Activated T-cell treated with anti-CD3 and anti-CD28 coated beads, Interleukin-2, amount 50 U/mL, for 72 hours (primary cell): ENCODE measurements at places on chromosomes 3 and 15. TPM values are rescaled to one million over a fixed set of nuclear protein-coding genes. Genes with fewer than 3 reads are reported as not detected.

GRCh38 chr3:28973609-28974008, 307.3 kb upstream of the RBMS3 start:
- DNase-seq, result no peak
- H3K4me1 ChIP-seq, result peaks cover 10% of the 10 kb centered on the region
- H3K4me3 ChIP-seq, result no peak overlapping the region

DNA sequence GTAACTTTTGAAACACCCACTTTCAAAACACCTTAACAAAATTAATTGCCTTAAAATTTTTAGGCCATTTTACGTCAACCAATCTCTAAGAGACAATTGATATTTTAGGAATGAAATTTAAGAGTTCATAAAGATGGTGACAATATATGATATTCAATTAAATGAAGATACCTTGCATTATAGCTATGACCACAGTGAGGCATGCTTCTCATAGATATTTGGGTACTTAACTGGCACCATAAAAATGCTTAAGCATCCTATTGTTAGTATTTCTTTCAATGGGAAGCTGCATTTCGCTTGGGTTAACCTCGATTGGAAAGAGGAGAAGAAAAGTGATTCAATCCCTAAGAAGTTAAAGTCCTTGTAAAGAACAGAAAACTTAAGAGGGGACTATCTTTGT, 209.0 kb downstream of the GAP43 start:
- H3K36me3 ChIP-seq, result no peaks in the 10 kb centered on the region
- no peaks in the 10 kb centered on the region for H3K4me1 ChIP-seq
- DNase-seq, result no peak
- peaks cover 23% of the 10 kb centered on the region for H3K27me3 ChIP-seq
- no peak overlapping the region for H3K4me3 ChIP-seq

GRCh38 chr3:73031573-73032103, 29.8 kb upstream of the EBLN2 start:
- H3K36me3 ChIP-seq, result peaks cover 27% of the 10 kb centered on the region
- no peak for DNase-seq
- no peak overlapping the region for H3K27ac ChIP-seq
- H3K27me3 ChIP-seq, result no peaks in the 10 kb centered on the region

DNA sequence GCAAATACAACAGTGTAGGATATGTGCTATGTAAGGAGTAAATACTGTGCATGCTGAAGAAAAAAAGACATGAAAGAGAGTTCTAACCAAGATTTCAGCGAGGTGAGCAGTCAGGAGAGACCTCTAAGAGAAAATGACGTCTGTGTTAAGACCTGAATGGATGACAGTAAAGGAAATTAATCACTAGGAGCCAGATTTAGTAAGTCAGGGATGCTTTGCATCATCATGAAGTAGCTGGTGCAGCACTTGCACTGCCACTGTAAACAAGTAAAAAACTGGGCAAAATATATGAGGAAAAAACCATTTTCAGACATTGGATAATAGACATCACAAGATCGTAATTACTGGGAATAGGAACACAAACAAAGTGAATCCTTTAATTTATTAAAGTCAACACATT, 32.6 kb downstream of the RTP4 start:
- no peaks in the 10 kb centered on the region for H3K4me1 ChIP-seq
- no peak overlapping the region for H3K4me3 ChIP-seq

DNA sequence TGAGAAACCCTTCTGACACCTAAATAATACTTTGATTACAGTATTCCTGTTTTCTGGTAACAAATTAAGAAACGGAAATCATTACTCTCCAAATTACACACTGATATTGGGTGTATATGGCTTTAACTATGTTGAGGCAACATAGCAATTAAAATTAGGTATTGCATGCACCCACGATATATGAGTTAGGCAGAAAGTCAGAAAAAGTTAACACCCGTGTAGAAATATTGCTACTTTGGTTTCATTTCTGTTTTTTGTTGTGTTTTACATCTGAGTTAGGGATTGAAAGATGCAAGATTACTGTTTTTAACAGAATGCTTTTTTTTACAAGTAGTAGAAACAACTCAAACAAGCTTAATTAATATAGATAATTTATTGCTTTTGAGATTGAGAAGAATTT, 327.8 kb downstream of the GBE1 start:
- DNase-seq, result no peak
- no peak overlapping the region for H3K4me3 ChIP-seq
- no peaks in the 10 kb centered on the region for H3K27me3 ChIP-seq
- no peaks in the 10 kb centered on the region for H3K4me1 ChIP-seq
- no peak overlapping the region for H3K27ac ChIP-seq

DNA sequence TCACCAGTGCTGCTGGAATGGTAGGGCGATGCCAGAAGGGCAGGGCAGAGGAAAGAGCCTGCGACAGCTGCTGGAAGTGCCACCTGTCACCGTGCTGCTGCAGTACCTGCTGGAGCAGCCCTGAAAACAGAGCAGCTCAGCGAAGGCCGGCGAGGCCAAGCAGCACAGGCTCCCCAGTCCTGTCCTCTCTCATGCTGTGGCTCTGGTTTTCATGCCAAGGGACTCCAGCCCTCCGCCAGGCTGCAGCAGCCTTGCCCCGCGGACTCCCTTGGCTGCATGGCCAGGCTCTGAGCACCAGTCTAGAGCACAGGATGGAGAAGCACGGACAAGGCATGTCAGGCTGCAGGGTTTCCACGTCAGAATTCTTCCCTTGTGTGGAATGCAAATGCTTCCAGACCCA, 43.9 kb downstream of the ADCY5 start:
- H3K36me3 ChIP-seq, result no peaks in the 10 kb centered on the region
- no peaks in the 10 kb centered on the region for H3K27me3 ChIP-seq
- no peak for DNase-seq
- H3K4me1 ChIP-seq, result no peaks in the 10 kb centered on the region
- no peak overlapping the region for H3K27ac ChIP-seq
- H3K4me3 ChIP-seq, result no peak overlapping the region

DNA sequence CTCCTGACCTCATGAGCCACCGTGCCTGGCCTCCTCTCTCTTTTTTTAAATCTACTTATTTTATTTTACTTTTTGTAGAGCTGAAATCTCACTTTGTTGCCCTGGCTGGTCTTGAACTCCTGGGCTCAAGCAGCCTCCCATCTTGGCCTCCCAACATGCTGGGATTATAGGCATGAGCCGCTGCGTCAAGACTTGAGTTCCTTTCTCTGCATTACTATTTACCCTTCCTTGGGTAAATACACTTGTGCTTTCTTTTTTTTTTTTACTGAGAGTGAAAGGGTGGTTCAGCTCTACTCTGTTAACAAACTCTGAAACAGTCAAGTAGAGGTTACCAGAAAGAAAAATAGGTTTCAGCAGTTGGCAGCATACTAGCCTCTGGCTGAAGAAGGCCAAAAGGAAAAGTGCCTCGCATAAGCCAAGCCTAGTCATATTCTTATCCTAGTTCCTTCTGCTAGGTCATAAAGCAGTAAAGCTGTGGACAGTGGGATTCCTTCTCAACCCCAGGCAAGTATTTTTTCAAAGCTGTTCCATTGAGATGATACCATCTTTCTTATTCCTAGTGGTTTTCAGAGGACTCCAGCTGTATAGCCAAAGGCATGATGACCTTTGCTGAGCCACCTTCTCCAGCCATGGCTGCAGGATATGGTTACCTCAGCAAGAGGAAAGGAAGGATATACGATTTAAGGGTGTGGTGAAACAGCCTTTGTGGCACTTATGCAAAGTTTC, 135.1 kb downstream of the RBPMS2 start:
- H3K4me3 ChIP-seq, result no peak overlapping the region
- peaks cover 9% of the 10 kb centered on the region for H3K36me3 ChIP-seq
- peak overlapping the region; percentile 40 for H3K27ac ChIP-seq
- H3K4me1 ChIP-seq, result peaks cover 32% of the 10 kb centered on the region

DNA sequence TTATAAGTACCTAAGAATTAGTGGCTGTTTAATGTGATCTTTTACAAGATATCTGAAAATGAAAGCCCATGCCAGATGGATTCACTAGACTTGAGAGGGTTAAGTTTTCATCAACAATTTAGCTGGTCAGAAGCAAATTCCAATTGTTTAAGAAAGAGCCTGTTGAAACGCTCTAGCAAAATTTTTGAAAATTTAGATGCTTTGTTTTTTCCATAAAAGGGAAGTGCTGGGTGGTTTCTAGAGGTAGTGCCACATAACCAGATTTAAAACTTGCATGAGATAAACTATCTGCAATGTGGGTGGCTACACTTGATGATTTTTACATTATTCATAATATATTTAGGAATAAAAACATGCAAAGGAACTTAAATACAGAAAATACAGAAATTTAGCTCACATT, 48.5 kb upstream of the SKIL start:
- no peak overlapping the region for H3K4me3 ChIP-seq
- H3K27ac ChIP-seq, result no peak overlapping the region
- no peak for DNase-seq
- H3K4me1 ChIP-seq, result no peaks in the 10 kb centered on the region
- no peaks in the 10 kb centered on the region for H3K36me3 ChIP-seq

DNA sequence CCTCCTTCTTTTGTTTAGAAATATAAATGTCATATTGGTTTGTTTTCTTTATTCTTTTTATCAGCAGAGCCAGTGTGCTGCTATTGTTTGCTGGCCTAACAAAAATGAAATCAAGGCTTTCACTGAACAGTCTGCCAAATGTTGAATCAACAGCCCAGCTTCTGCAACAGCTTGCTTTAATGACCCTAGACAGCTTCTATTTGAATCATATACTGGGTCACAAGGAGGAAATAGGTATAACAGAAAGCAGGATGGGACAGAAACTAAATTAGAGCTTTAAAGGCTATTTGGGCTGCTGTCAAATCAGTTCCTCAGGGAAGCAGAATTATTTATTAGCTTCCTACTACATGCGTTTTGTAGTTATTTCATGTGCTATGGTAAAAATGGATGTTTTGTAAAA, 12.1 kb upstream of the DNAJC13 start:
- no peaks in the 10 kb centered on the region for H3K4me1 ChIP-seq
- peaks cover 14% of the 10 kb centered on the region for H3K27me3 ChIP-seq
- H3K4me3 ChIP-seq, result no peak overlapping the region
- H3K27ac ChIP-seq, result no peak overlapping the region
- no peak for DNase-seq

DNA sequence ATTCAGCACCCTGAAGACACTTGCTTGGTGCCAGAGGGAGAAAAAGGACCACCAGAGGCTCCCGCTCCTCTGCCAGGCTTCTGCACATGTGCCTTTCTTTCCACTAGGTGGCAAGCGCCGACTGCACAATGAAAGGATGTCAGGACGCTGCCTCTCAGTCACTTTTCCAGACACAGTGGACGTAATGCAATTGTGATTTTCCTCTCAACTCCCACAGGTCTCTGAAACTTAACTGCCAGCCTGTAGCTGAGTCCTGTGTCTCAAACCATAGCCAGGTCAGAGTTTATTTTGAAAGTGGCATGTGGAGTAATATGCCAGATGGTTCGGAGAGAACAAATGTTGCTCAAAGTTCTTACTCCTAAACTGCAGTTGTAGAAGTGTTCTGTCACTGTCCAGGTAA, 162.9 kb downstream of the ITPR1 start:
- H3K27me3 ChIP-seq, result no peaks in the 10 kb centered on the region
- H3K4me1 ChIP-seq, result no peaks in the 10 kb centered on the region
- no peak overlapping the region for H3K4me3 ChIP-seq
- H3K27ac ChIP-seq, result no peak overlapping the region
- H3K36me3 ChIP-seq, result no peaks in the 10 kb centered on the region

DNA sequence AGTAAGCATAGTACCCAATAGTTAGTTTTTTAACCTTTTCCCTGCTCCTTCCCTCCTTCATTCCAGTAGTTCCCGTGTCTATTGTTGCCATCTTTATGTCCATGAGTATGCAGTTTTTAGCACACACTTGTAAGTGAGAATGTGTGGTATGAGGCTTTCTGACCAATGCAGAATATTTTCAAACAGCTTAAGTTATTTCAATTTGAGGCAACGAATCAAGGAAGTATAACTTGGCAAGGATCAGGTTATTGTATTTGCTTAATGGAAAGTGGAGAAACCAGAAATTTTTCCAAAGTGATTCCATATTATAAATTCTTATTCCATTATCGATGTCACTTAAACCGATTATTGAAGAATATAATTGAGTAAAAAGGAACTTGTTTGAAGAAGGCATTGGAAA, 954.8 kb downstream of the GBE1 start:
- no peak for DNase-seq
- no peaks in the 10 kb centered on the region for H3K27me3 ChIP-seq
- no peaks in the 10 kb centered on the region for H3K36me3 ChIP-seq
- H3K4me3 ChIP-seq, result no peak overlapping the region
- H3K27ac ChIP-seq, result no peak overlapping the region

GRCh38 chr3:186883686-186884058, 41.2 kb downstream of the ADIPOQ start:
- H3K4me3 ChIP-seq, result peak overlapping the region; percentile 72
- H3K27ac ChIP-seq, result peak overlapping the region; percentile 85
- no peaks in the 10 kb centered on the region for H3K27me3 ChIP-seq
- no peak for DNase-seq
- no peaks in the 10 kb centered on the region for H3K36me3 ChIP-seq

DNA sequence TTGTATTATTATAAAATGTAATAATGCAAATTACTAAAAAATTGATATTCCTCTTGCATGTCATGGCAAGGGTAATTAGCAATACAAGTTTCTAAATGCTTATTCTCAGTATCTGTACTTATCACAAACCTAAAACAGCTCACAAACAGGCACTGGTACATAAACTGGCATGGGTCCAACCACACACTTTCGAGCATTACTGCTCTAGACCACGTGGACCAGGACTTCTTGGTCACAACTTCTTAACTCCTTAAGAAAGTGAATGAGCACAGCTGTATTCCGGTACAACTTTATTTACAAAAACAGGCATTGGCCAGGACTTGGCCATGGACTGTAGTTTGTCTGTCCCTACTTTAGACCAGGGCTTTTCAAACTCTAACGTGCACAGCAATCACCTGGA, 173.3 kb downstream of the SUCLG2 start:
- DNase-seq, result no peak
- H3K4me3 ChIP-seq, result no peak overlapping the region
- H3K4me1 ChIP-seq, result peaks cover 13% of the 10 kb centered on the region
- no peak overlapping the region for H3K27ac ChIP-seq
- peaks cover 1% of the 10 kb centered on the region for H3K36me3 ChIP-seq

- DNase-seq, result no peak
- H3K4me1 ChIP-seq, result no peaks in the 10 kb centered on the region
- H3K27me3 ChIP-seq, result peaks cover 56% of the 10 kb centered on the region
- no peak overlapping the region for H3K27ac ChIP-seq
- H3K4me3 ChIP-seq, result no peak overlapping the region
- H3K36me3 ChIP-seq, result no peaks in the 10 kb centered on the region
These were observed 27.8 kb upstream of the ALDH1L1 start for GRCh38 chr3:126208182-126208581.

- no peaks in the 10 kb centered on the region for H3K36me3 ChIP-seq
- H3K4me3 ChIP-seq, result no peak overlapping the region
- H3K4me1 ChIP-seq, result peaks cover 23% of the 10 kb centered on the region
- H3K27ac ChIP-seq, result no peak overlapping the region
- H3K27me3 ChIP-seq, result peaks cover 9% of the 10 kb centered on the region
These were observed 43.5 kb downstream of the FMN1 start for GRCh38 chr15:33150971-33151370.

CPN2 gene
- total RNA-seq, result not detected

RPL39L gene
- total RNA-seq, result 35.9 TPM

MAGI1 gene
- total RNA-seq, result 0.41 TPM

PIK3R4 gene
- total RNA-seq, result 22.1 TPM

C3orf85 gene
- not detected for total RNA-seq

CISH gene
- 242 TPM for total RNA-seq

ISL2 gene
- 0.83 TPM for total RNA-seq

CNTN6 gene
- total RNA-seq, result not detected

MORC1 gene
- not detected for total RNA-seq
